ENCODE measurements at places on chromosomes 3 and 15.
A peak's percentile ranks its signal among the peaks of the same experiment; 100 is the strongest.

GRCh38 chr15:39156166-39156565 lies 424.7 kb upstream of the THBS1 start:
- DNase-seq, result no peak

GRCh38 chr3:171172070-171172469 lies 145.6 kb upstream of the SLC2A2 start:
- DNase-seq, result no peak

DNA sequence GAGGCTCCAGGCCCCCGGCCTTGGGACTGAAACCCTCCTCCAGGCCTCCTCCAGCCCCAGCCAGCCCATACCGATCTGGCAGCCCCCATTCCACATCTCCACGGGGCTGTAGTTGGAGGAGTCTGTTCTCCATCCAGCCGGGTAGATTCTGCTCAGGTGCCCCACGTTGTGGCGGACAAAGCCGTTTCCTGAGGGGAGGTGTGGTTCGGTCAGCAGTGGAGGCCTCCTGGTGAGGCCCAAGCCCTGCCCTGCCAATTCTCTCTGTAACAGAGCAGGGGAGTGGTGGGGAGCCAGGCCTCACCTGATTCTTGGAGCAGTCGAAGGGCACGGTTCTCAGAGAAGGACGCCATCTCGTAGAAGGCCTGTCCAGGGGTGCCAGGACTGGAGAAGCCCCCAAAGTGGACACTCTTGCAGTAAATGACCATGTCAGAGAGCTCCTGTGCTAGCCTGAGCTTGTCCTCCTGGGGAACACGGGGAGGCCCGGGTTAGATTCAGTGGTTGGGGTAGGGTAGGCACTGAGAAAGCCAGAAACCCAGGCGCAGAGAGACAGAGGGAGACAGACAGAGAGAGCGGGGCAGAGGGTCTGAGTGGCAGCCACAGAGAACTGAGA lies 18.5 kb downstream of the VILL start:
- no peak for DNase-seq

DNA sequence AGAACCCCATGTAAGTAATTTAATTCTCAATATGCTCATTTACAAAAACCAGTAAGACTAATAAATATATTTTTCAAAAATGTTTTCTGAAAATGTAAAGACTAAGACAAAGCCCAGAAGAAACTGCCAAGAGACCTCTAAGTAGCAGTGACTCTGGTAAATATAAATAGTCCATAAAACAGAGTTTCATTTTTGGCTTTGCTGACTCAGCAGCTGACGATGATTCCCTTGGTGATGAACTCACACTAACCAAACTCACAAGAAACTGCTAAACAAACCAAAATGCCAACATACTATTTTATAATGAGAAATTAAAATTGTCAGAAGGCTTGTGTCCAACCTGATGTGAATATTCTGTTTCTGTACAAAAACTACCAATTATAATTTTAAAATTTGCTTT lies 31.5 kb upstream of the IMPG2 start:
- no peak for DNase-seq

- peak; percentile 85 for DNase-seq
Measured at GRCh38 chr3:32421991-32422859, 30.6 kb downstream of the CMTM7 start.

DNA sequence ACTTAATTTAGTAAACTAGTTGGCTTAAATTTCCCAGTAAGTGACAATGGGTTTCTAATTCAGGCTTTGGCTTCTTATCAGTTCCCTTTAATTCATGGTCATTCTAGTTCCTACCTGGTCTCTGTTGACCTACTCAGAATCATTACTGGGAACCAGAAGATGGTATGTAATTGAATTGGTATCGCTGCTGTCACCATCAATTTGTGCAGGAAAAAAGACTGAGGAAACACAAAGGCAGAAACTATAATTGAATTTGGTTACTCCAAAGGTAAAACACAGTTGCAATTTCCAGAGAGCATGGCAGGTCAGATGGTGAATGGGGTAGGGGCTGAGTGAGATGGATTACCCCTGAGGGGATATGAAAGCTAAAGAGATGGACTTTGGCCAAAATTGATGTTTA lies 226.5 kb upstream of the GAP43 start:
- no peak for DNase-seq

GRCh38 chr3:124881976-124882697 lies 5.0 kb downstream of the ITGB5 start:
- peak; percentile 52 for DNase-seq

- DNase-seq, result no peak
Measured at GRCh38 chr15:68576235-68576892, 2.4 kb upstream of the CORO2B start.

GRCh38 chr3:142664819-142665218 lies 59.0 kb upstream of the TRPC1 start:
- DNase-seq, result no peak

DNA sequence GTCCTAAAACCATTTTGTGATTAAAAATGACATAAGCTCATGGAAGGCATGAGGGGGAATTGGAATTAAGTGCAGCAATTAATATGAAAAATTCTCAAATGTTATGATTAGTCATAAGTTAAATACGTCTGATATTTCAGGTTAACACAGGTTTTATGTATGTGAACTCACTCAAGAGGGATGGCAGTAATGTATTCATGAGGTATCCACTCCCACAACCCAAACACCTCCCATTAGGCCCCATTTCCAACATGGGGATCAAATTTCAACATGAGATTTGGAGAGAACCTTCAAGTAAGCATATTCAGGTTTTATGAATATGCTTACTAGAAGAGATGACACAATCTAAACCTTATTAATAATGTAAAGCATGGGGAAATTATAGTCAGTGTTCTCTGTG lies 41.6 kb upstream of the IL20RB start:
- DNase-seq, result no peak

DNA sequence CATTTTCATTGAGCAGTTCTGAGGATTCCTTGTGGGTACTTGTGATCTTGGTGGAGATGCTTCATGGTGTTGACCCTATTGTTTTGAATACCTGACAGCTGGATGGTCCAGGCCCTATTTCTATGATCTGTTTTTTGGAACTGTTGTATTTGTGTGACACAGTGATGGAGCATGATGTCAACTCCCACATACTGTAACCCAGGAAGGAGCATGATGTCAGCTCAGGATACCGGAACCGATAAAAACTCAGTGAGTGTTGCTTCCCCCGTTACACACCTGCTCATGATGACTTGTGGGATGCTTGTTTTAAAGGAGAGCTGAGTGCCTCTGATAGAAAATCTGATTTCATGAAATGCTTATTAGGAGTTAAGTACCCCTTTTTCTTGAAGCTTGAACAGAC lies 45.1 kb downstream of the ZBTB38 start:
- no peak for DNase-seq

GRCh38 chr3:131031660-131032059 lies 5.0 kb downstream of the NEK11 start:
- no peak for DNase-seq

DNA sequence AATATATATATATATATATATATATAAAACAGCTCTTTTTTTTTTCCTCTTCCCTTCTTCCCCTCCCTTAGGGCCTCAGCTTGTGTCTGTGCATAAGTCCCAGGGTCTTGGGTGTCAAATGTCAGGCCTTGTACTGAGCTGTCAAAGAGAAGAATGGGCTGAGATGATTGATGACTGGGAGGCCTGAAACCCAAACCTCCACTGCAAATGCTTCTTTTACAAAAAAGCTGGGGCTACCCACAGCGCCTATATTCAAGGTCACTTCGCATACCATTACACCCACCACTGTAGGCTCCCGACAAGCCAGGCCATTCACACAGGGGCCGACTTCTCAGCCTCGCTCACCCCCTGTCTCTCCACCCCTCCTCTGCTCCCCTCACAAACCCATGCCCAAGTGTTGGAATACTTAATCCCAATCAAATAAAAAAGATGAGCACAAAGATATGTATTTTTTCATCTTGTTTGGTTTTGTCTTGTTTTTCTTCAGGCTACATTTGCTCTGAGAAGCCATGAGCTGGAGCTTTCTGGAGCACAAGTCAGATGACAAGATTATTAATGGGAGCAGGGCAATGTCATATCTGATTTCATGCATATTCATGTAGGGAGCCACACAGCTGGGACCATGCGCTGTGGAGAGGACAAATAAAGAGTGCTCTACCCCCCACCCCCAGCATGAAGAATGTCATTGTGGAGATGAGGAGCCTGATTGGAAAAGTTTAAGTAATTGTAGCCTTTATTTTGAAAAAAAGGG lies 614.4 kb upstream of the NR2F2 start:
- no peak for DNase-seq
